ENCODE measurements at places on chromosomes 2 and 18.
A peak's percentile ranks its signal among the peaks of the same experiment; 100 is the strongest.

DNA sequence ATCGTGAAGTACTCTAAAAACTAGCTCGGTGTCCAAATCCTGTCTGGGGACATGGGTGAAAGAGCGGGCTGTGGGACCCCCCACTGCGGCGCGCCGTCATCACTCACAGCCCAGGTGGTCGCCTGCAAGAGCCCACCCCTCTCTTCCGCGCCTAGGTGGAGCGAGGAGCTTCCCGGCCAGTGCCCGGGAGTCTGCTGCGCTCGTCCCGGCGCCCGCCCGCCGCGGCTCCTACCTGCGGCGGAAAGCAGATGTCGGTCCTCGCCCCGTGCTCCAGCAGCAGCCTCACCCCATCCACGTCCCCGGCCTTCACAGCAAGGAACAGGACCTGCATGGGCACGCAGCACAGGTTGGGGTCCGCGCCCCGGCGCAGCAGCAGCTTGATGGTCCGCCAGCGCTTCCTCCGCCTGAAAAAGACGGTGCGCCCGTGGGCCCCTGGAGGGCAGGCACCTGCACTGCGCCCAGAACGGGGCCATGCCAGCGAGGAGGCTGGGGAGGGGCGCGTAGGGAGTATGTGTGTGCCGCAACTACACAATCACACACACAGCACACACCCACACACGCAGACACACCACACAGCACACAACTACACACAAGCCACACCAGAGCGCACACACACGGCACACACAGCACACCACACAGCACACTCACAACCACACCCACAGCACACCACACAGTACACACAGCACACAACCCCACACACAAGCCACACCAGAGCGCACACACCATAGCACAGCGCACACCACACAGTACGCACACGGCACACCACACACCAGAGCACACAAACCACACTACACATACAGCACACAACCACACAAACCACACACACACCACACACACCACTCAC, 37.4 kb downstream of the ANKMY1 start:
- DNase-seq = no peak

DNA sequence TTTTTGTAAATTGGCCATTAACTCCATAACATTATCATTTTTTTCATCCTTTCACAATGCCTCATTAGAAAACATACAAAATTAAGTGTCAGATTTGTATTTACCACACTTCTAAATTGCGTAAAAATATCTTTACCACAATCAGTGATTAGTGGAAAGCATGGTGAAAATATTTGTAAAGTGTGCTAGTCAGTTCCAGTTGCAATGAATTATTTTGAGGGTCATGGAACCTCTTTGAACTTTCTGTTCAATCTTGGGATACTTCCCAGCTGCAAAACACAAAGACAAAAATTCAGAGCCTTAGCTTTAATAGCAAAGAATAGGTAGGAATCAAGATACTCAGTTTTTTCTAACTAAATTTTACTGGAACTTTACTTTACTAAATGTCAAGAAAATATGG, 4.0 kb upstream of the COL3A1 start:
- no peak for DNase-seq

DNA sequence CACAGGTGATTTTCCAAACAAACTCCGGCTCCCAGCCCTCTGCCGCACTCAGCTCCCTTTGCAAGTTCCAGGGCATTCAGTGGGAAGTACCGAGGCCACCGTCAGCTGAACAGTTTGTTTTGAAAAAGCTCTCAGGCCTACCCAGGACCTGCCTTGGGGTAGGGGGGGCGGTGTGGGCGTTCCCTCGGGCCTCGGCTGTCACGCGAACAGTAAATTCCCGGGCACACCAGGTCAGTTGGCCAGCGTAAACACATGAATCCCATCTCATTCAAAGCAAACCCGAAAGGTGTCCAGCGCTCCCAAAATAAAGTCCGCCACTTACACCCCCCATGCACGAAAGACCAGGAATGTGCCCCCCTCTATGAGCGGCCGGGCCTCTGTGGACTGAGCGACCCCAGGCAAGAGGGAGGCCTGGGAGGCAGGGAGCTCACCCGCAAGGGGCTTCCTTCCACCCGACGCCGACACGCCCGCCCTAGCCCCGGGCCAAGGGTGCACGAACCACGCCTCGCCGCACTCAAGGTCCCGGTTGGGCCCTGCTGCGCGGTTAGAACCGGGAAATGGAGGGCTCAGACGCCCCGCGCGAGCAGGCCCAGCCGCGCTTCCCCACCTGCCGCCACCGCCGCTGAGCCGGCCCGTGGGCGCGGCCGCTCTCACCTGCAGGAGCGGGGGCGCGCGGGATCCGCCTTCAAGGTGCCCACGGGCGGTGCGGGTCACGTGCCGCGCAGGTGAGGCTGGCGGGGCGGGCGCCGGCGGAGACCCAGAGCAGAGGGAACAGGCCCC, at the start of gene WDSUB1:
Gene WDSUB1 (minus strand): TSS at position 775 of the 780 bp plus-strand sequence. CDS start 3,634 bp downstream, outside the sequence.
- peak; percentile 14 for DNase-seq

DNA sequence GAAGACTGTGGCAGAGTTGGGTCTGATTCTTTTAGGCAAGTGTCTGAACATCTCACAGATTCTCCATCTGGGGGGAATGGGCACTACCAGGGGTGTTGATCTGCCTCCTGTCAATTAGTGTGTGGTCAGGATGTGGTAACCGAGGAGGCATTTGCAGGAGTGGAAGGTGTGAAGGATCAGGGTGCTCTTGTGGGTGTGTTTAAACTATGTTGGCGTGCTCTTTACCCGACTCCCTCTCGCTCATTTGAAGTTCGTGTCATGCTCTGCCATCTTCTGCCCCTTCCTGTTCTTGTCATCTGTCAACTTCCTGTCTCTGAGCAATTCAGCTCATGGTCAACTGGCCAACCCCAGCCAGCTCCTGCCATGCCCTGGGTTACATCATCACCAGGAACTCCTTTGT, 107.9 kb downstream of the RTN4 start:
- no peak for DNase-seq

- no peak for DNase-seq
Measured at GRCh38 chr2:58594175-58594574, 353.1 kb upstream of the FANCL start.

GRCh38 chr2:152396051-152396511, 61.1 kb downstream of the FMNL2 start:
- DNase-seq = no peak

GRCh38 chr2:63763391-63763941, 78.2 kb upstream of the UGP2 start:
- peak; percentile 52 for DNase-seq

GRCh38 chr2:233285921-233286320, 21.7 kb upstream of the SAG start:
- DNase-seq = no peak

DNA sequence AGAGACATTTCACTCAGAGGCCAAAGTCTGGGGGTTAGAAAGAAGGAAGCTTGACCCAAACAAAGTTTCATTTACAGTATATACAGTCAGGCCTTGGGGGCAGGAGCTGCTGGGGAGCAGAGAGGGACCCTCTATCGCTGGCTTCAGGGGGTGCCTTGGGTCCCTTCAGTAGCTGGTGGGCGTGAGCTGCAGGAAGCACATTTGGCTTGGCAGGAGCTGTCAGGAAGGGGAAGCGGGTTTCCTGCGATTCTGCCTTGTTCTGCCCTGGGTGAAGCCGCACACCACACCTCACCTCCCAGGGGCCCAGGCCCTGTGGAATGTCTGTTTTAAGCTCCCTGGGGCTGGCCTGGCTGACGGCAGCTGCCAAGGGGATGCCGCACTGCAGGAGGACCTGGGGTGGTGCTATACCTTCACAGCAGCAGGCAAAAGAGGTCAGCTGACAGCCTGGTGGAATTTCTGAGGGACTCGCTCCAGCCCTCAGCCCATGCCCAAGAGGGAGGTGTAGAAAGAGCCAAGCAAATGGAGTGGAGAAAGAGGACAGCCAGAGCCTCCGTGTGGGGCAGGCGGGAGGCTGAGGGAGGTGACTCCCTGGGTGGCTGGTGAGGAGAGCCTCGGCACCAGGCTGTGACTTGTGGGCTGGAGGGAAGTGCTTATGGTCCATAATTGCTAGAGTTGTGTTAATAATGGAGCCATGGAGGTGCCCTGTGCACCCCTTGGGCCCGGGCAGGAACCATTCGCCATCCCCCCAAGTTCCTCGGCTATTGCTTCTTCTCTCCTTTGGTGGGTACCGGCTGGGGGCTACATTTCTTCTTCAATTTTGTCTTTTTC, 43.9 kb downstream of the PSD4 start:
- DNase-seq = no peak

DNA sequence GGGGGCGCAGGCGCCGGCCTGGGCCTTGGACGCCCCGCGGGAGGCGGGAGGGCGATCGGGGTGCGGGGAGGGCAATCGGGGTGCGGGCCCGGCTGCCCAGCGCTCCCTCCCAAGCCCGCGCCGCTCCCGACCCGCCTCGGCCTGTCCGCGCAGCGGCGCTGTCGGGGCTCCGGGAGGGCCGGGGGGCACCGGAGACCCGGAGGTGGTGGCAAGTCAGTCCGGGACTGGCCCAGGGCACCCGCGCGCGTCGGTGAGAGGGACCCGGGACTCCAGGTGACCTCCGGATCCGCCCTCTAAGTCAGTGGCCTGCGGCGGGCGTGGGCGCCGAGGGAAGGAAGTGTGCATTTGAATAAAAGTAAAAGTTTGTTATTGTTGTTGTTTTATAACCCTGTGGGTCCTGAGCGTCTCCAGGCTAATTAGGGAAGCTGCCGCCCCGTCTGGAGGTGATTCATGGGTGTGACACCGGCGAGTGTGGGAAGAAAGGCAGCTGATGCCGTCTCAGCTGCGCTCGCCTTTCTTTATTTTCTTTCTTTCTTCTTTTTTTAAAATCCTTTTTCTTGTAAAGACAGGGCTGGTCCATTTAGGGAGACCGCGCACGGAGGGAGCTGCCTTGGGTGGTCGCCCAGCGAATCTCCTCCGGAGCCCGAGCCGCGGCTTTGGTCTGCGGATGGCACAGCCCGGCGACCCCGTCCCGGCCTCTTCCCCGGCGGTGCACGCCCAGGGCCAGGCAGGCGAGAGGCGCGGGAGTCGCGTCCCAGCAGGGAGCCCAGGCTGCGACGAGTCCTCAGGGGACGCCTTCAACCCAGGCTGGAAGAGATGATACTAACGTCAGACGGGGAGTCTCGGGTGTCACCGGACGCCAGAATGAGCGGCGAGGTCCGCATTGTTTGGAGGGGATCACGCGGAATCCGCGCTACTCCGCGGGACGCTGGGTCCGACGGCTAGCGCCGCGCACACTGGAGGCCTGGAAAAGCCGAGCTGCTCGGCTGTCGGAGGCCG, 627 bp upstream of the CRACDL start:
- DNase-seq = no peak

- no peak for DNase-seq
Measured at GRCh38 chr2:200470230-200470629, 39.6 kb downstream of the KCTD18 start.

DNA sequence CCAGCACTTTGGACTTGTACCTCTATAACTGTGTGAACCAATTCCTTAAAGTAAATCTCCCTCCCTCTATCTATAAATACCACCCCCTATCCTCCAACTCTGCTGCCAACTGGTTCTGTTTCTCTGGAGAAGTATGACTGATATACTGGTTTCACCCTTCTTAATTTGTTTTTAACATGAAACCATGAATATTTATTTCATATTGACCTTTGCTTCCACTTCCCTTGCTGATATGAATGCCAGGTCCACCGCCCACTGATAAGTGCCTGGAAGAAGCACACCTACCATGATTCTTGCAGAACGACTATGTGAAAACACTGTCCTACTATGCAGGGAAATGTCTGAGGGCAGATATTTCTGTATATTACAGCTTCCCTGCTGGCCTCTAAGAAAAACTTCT, 131.6 kb downstream of the GAREM1 start:
- DNase-seq = no peak

- DNase-seq = peak; percentile 29
Measured at GRCh38 chr2:111168528-111169239, 48.0 kb downstream of the BCL2L11 start.

GRCh38 chr2:195543063-195543462, 114.0 kb upstream of the SLC39A10 start:
- DNase-seq = no peak

- DNase-seq = no peak
Measured at GRCh38 chr18:5693699-5694294, 150.0 kb upstream of the EPB41L3 start.

GRCh38 chr2:230220347-230220969, 674 bp upstream of the SP110 start:
- no peak for DNase-seq

DNA sequence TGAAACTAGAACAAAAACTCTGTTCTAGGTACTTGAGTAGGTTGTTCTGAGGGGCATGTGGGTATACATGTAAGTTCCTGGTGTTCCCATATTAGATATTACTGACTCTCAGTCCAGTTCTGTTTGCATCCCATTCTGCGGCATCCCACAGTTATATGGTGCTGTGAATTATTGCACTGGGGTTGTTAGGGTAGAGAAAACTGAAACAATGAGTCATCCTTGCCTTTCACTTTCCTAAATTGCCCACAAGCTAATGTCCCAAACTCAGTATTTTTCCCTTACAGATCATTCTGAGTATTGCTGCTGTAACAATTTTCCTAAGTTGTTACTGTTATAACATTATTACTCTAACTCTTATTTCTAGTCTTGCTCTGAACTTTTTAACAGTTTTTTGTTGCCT, 3.0 kb downstream of the WDR75 start:
- no peak for DNase-seq

- DNase-seq = peak; percentile 4
Measured at GRCh38 chr2:152134488-152135280, 35.8 kb upstream of the CACNB4 start.

DNA sequence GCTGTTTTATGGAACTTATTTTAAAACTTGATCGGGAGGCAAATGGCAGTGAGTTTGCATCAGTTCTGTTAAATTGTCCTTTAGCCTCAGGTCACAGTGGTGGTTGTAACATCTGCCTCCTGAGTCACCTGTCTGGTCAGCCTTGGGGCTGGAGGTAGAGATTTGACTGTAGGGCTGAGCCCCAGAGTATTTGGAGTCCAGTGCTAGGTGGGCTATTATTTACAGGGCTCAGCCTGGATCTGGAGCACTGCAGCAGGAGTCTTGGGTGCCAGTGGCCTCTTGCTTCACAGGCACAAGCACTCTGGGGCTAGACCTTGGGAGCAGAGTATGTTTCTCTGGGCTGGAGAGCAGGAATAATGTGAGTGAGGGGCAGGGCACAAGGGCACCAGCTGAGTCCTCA, 32.8 kb downstream of the TCF7L1 start:
- no peak for DNase-seq

DNA sequence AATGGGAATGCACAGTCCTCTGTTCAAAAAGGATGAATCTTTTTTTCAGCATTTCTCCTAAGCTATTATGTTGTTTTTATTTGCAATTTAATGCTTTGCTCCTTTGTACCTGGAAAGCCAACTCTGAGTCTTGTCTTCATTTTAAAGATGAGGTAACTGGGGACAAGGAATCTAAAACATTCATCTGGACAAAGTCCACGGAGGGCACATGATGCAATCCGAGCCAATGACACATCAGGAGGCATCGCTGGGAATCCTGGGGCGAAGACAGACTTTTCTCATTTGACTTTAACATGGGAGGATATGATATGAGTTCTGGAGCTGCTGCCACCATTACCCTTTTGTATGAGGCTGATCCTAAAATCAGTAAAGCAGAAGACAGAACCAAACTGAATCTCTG, 116.5 kb upstream of the REG3G start:
- no peak for DNase-seq

DNA sequence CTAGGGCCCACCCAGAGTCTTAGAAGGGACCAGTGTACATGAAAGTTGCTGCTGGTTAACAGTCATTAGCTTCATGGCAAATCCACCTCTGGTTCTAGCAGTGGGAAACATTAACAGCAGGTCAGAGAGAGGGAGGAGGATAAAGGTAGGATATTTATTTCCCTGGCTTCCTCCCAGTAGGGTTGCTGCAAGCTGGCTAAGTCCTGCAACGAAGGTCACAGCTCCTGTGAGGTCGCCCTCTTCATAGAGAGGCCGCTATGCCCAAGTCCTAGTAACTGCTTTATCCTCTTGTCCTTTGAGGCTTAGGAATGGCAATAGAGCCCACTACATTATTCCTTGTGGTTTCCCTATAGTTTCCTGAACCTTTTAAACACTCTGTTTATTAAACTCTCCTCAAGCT, 84.0 kb upstream of the ACSL3 start:
- no peak for DNase-seq

Data from AG09309 (cell line).